NCI-H1417 (cell line): ENCODE measurements at places on chromosomes 12 and 14.

DNA sequence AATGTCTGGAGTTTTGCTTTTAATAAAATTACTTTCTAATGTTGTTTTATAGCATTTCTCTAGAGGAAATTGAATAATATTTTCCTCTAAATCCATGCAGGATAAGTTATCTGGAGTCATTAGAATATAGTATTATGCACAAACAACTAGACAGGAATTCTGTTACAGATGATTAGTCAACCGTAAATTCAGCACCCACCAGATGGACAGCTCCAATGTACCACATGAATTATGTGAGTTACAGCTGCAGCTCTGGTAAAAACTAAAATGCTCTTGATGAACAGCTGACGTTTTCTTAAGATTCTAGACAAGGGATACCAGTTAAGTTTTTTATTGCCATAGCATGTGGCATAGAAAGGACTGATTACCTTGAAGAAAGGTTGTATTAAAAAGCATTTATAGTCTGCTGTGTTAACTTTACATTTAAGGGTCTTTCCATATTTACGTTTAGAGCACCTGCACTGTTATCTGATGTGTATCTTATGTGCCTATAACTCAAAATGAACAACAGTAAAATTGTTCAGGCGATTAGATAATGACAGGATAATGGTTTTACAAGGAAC, 321.4 kb upstream of the LRFN5 start:
- DNase-seq = peak; percentile 61

GRCh38 chr12:5375547-5376295, 56.2 kb upstream of the NTF3 start:
- no peak for DNase-seq

- DNase-seq = no peak
Measured at GRCh38 chr14:85050180-85050579, 479.8 kb upstream of the FLRT2 start.

- no peak for DNase-seq
Measured at GRCh38 chr12:101954676-101955075, 77.3 kb downstream of the DRAM1 start.

GRCh38 chr12:59716043-59716442, 120.2 kb downstream of the SLC16A7 start:
- DNase-seq = no peak

- no peak for DNase-seq
Measured at GRCh38 chr12:113422886-113423669, 898 bp downstream of the SDSL start.

GRCh38 chr12:28958553-28959195, 190.4 kb upstream of the FAR2 start:
- no peak for DNase-seq

DNA sequence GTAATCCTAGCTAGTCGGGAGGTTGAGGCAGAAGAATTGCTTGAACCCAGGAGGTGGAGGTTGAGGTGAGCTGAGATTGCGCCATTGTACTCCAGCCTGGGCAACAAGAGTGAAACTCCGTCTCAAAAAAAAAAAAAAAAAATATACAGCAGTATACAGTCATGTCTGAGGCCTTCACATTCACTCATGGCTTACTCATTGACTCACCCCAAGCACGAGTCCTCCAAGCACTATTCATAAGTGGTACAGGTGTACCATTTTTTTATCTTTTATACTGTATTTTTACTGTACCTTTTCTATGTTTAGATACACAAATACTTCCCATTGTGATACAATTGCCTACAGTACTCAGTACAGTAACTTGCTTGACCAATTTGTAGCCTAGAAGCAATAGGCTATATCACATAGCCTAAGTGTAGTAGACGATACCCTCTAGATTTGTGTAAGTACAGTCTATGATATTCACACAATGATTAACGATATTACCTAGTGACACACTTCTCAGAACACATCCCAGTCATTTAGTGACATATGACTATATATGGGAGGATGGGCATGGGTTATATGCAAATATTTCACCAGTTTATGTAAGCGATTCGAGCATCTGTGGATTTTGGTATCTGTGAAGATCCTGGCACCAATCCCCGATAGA, 12.2 kb downstream of the LLPH start:
- no peak for DNase-seq

- DNase-seq = no peak
Measured at GRCh38 chr12:57139796-57140649, 7.4 kb downstream of the LRP1-AS start.

DNA sequence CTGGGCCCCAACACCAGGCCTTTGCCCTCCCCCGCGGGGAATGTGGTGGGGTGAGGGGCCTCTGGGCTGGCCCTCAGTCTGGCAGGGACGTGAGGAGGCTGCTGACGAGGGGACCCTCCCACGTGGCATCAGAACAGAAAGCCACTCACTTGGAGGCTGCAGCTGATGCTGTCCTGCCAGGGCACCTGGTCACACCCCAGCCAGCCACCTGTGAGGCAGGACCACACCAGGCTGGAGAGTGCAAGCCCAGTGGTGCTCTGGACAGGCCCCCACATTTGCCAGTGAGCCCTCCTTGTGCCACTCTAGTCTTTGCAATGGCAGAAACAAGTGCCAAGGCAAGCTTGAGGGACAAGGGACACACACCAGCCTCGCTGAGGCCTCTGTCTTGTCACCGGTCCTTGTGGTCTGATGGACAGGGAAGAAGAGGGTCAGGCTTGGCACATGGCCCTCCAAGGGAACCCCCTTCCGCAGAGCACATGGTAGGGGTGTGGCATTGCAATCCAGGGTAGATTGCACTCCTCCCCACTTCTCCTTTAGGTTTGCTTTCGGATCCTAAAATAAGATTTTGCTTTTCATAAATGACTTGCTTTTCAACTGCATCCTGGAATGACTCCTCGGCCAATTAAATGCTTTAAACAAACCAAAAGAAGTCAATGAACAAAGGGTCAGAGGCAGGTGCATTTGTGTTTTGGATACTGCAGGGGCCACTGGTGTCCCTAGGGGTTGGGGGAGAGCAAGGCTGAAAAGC, 53.7 kb downstream of the CCDC88C start:
- DNase-seq = no peak

DNA sequence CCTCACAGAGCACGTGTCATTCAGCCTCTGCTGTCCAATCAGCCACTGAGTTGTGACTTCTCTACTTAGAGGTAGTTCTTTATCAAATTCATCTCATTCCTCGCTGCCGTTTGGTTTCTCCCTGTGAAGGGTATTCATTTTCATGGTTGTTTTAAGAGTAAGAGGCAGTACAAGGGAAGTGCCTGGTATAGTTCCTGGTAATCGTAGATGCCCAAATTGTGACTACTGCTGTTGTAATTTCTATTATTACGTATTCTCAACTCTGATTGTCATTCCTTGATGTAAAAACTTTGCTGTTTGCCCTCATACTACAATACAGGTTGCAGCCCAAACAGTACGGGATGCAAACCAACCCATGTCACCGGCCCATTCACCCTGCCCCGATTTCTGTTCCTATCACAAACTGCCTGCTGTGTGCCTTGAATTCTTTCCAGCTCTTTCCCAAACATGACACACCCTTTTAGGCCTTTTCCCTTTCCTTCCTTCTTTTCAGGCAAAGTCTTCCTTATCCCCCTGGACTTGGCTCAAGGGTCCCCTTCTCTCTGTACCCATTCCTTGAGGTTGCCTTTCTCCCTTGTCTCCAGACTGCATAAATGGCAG, 93.0 kb downstream of the SLC25A47 start:
- no peak for DNase-seq

- peak; percentile 45 for DNase-seq
Measured at GRCh38 chr12:26878661-26879119, 45.7 kb upstream of the ITPR2 start.

- no peak for DNase-seq
Measured at GRCh38 chr12:94770791-94771190, 120.4 kb upstream of the TMCC3 start.

- no peak for DNase-seq
Measured at GRCh38 chr12:63294327-63294632, 143.3 kb upstream of the AVPR1A start.

- no peak for DNase-seq
Measured at GRCh38 chr14:35492569-35493014, 41.4 kb upstream of the INSM2 start.

- DNase-seq = no peak
Measured at GRCh38 chr12:121383601-121384021, 16.3 kb upstream of the RNF34 start.

- DNase-seq = no peak
Measured at GRCh38 chr14:29494312-29494711, 433.3 kb downstream of the PRKD1 start.

GRCh38 chr12:71639341-71639760, 24.3 kb downstream of the ZFC3H1 start:
- no peak for DNase-seq

GRCh38 chr14:57420986-57421385, 30.6 kb downstream of the NAA30 start:
- DNase-seq = no peak

DNA sequence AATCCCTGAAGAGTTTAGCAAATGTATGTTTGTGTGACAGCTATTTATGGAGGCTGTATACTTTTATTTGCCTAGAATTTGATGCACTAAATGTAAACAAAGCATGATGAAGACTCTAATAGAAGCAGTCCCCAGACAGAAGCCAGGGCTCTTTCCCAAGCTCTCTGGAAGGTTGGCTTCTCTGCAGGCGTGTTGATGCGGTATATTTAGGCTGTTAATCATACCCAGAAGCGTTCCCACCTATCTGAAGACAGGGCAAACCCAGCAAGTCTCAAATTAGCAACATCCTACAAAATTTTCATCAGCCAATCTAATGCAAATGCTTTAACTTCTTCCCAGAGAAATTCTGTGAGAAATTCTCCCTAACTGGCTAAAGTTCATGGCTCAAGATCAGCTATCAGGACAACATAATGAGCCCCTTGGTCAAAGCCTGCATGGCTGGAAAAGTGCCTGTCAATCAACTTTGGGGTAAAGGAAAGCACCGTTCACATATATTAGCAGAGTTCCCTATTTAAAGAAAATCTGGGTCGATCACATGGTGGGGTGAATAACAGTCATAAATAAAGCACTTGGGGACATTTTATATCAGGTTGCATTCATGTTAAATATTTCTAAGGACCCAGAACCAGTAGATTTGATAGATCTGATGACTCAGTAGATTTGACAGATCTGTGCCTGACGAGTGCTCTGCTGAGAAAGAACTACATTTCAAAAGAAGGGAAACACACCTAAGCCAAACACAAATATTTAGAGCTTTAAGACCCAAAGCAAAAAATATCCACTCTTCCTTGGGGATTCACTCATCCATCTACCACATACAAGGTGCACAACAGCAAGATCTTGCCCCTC, 46.6 kb downstream of the KSR2 start:
- no peak for DNase-seq

GRCh38 chr12:69415471-69416275, 54.5 kb upstream of the FRS2 start:
- DNase-seq = no peak

DNA sequence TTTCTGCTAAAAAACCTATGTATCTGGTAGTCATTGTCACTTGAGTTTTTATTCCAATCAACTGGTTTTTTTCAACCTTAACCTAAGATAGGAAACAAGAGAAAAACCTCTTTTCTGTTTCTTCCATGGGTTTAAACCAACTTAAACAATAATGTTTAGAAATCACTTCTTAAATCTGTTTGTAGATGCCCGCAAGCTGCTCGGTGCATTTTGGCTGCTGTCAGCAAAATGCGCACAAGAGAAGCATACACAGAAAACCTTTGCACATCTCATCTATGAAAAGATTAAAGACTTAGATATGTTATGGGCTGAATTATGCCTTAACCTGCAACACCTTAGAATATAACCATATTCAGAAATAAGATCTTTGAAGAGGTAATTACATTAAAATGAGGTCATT, 299.8 kb downstream of the ITPR2 start:
- DNase-seq = no peak

GRCh38 chr14:22491683-22492621, 97.1 kb downstream of the DAD1 start:
- no peak for DNase-seq

GRCh38 chr14:44529026-44529425, 21.9 kb upstream of the FSCB start:
- DNase-seq = no peak

GRCh38 chr12:116222358-116222757, 55.1 kb downstream of the MED13L start:
- DNase-seq = no peak

GRCh38 chr12:75439930-75440329, 40.6 kb upstream of the GLIPR1 start:
- DNase-seq = no peak

GRCh38 chr12:740921-741320, 11.5 kb upstream of the WNK1 start:
- DNase-seq = no peak

- peak; percentile 52 for DNase-seq
Measured at GRCh38 chr14:66137081-66137480, 349.1 kb upstream of the CCDC196 start.

GRCh38 chr12:6638305-6638704, 2.5 kb upstream of the LPAR5 start:
- DNase-seq = no peak

DNA sequence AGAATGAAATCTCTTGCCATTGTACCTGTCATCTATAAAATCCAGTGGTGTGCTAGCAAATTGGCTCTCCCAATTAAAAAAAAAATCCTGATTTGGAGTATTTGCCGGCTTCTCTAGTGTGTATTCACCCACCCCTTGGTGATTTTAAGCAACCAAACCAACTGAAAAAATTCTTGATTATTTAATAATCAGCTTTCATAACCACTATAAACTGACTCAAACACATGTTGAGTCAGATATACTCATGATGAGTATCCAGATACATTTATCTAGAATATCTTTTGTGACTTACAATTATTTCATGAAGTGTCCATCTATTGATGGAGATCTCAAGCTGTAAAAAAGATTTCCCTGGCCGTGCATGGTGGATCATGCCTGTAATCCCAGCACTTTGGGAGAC, 205.4 kb downstream of the RASSF9 start:
- no peak for DNase-seq

GRCh38 chr12:638953-639557, 24.2 kb downstream of the NINJ2 start:
- DNase-seq = no peak

DNA sequence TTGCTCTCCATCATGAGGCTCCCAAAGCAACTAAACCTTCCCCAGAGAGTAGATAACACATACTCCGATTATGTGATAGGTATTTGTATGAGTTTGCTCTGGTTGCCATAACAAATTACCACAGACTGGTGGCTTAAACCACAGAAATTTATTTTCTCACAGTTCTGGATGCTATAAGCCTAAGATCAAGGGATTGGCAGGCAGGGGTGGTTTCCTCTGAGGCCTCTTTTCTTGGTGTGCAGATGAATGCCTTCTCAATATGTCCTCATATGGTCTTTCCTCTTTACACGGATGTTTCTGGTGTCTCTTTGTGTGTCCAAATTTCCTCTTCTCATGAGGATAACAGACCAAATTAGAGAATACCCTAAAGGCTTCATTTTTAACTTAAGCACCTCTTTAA, 285.8 kb upstream of the GRIP1 start:
- DNase-seq = no peak

GRCh38 chr12:121857322-121858246, 1.1 kb downstream of the HPD start:
- no peak for DNase-seq

DNA sequence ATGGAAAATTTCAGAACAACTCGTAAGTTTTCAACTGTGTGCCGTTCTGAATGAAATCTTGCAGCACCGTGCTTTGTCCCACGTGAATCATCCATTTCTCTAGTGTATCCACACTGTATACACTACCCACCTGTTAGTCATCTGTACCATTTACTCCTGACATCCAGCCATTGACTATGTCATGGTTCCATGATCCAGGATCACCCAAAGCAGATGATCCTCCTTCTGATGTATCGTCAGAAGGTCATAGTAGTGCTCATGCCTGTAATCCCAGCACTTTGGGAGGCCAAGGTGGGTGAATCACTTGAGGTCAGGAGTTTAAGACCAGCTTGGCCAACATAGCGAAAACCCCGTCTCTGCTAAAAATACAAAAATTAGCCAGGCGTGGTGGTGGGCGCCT, 122.9 kb downstream of the PPHLN1 start:
- no peak for DNase-seq
